Stimulated activated naive CD8-positive, alpha-beta T cell treated with anti-CD3 and anti-CD28 coated beads, Interleukin-15, Interleukin-2, amounts not matched to agents 100 U/mL and 50 U/mL, for 24 hours (primary cell): ENCODE measurements at places on chromosomes 2 and 18.

- no peak for DNase-seq
Measured at GRCh38 chr2:232018181-232018580, 56.7 kb downstream of the DIS3L2 start.

GRCh38 chr2:198296665-198297308, 492.4 kb downstream of the PLCL1 start:
- DNase-seq, result peak; percentile 54

DNA sequence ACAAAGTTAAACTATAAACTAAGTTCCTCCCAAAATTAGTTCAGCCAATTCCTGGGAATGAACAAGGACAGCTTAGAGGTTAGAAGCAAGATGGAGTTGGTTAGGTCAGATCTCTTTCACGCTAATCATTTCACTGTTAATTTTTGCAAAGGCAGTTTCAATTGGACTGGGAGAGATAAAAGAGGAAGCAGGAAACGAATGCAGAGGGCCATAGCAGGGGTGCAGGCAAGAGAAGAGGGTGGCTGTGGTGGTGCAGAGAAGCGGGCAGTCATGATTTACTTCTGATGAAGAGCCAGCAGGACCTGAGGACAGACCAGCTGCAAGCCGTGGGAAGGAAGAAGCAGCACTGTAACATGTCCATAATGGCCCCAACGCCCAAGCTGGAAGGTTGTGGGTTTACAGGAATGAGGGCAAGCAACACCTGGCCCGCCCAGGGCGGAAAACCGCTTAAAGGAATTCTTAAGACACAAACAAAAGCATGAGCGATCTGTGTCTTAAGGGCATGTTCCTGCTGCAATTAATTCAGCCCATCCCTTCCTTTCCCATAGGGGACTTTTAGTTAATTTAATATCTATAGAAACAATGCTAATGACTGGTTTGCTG, 4.1 kb upstream of the RMP24 start:
- DNase-seq, result no peak

DNA sequence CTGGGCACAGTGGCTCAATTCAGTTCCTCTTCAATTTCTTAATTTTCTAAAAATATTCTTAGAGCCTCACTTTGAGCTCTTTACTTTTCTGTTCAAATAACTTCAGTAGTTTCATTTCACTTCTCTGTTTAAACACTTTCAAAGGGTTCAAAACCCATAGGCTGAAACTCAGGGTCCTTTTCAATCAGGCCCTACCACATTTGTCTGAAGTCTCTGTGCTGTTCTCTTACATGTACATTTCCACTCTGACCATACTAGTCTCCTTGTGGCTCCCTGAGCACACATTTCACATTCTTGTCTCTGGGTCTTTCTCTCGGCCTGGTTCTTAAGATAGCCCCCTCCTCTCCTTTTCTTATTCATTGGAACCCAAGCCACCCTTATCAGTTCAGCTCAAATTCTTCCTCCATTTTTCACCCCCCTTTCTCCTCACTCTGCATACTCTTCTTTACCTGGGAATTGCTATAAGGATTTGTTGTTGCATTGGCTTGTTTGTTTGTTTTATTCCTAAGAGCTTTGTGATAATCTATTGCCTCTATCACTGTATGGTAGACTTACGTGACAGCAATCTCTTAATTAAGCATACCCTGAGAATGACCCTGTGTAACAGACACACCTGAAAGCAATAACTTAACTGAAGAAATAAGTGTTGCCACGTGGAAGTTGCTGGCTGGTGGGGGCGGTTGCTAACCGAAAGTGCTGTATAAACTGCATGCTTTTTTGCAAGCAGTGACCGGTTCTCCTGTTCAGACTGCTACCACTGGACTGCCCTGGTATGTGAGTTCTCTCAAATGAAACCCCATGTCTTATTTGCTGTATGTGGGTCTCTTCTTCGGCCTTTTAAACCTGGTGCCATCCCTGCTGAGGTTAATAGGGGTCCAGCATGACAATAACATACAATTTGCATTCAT, 27.7 kb upstream of the ACADL start:
- DNase-seq, result no peak

DNA sequence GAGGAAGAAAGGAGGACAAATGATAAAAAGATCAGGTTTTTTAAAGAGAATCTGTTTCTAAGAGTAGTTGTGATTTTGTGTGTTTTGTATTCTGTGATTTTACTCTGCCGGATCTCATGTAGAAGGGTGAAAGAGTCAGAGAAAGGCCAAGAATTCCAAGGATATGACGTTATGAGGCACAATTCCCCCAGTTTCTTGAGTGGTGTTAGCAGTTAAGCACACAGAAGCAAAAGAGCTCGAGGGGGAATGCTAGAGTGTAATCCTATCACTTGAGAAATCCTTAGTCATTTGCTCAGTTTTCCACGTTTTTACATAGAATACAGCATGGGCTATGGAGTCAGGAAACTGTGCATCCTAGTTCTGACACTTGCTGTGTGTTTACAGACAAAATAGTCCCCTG, 34.8 kb downstream of the METTL4 start:
- DNase-seq, result no peak
